ENCODE measurements at places on chromosomes 1 and 21.

- no peak for DNase-seq
These were observed 130.7 kb upstream of the VAMP3 start for GRCh38 chr1:7640350-7640749.

DNA sequence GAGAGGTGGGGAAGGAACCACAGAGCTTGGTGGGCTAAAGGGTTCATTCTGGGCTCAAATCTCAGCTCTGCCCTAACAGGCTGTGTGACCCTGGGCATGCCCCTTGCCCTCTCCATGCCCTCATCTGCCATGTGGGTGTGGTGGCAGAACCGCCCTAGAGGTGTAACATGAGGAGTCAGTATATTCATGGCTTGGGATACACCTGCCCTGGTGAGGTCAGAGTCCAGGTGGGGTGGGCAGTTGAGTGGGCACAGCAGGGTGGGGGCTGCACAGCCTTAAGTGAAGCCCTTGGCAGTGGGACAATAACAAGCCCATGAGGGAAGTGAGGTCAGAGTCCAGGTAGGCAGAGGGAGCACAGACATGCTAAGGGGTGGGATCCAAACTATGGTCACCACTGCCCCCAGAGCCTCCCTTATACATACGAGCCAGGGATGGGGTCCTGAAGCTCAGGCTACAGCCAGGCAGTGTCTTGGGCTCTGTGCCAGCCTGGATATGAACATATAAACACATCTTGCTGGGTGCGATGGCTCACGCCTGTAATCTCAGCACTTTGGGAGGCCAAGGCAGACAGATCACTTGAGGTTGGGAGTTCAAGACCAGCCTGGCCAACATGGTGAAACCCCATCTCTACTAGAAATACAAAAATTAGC lies 59.0 kb upstream of the EFHD2 start:
- no peak for DNase-seq

- DNase-seq = peak; percentile 27
These were observed 388.6 kb upstream of the NEGR1 start for GRCh38 chr1:72670902-72671301.

GRCh38 chr1:58898739-58899586 lies 115.1 kb upstream of the JUN start:
- no peak for DNase-seq

DNA sequence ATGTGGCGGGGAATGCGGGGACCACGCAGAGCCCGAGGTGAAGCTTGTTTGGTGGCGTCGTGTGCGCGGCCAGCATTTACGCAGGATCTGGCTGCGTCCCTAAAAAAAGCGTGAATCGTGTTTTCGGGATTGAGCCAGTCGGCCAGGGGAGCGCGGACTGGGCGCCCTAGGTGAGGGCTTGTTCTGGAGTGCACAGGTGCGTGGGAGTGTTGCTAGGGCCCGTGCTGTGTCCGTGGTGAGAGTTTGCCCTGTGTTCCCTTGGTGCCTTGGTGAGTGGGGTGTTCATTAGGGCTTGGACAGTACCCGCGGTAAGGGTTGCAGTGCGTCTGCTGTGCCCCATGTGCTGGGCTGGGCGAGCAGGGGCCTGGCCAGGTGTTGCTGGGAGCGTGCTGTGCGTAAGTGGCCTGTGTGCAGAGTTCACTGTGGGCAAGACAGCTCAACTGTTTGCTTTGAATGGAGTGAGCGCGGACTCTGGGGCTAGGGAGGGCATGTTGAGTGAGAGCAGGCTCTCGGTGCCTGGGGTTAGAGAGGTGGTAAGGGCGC lies 673 bp downstream of the CD46 start:
- no peak for DNase-seq

- DNase-seq = no peak
These were observed 9.3 kb upstream of the FCAMR start for GRCh38 chr1:206979379-206980043.

DNA sequence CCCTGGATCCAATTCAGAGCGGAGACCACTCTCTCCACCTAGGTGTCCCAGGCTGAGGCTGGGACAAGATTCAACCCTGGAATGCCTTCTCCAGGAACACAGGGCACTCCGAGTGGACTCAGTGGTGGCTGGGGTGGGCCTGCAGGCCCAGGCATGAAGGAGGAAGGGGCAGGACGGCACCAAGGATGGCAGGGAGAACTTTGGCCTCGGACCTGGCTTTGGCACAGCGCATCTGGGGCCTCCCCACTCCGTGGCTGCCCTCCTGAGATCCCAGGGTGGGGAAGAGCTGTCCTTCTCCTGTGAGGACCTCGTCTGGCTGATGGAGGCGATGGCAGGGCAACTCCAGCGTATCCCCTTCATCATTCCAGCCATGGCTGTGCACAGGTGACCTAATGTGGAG lies 35.6 kb downstream of the DHCR24 start:
- no peak for DNase-seq

- DNase-seq = no peak
These were observed 18.3 kb downstream of the SLFNL1 start for GRCh38 chr1:41003127-41003639.

GRCh38 chr1:244952280-244952933 lies 88.1 kb upstream of the HNRNPU start:
- DNase-seq = no peak

GRCh38 chr1:107057197-107058133 lies 991 bp downstream of the PRMT6 start:
- no peak for DNase-seq

GRCh38 chr1:19435181-19435580 lies 50.2 kb downstream of the CAPZB start:
- DNase-seq = no peak

GRCh38 chr1:162977944-162978568 lies 91.1 kb upstream of the RGS4 start:
- peak; percentile 25 for DNase-seq
